ENCODE measurements at places on chromosomes 3 and 15. TPM values are rescaled to one million over a fixed set of nuclear protein-coding genes. Genes with fewer than 3 reads are reported as not detected.

The CILP gene
- total RNA-seq = not detected

DNA sequence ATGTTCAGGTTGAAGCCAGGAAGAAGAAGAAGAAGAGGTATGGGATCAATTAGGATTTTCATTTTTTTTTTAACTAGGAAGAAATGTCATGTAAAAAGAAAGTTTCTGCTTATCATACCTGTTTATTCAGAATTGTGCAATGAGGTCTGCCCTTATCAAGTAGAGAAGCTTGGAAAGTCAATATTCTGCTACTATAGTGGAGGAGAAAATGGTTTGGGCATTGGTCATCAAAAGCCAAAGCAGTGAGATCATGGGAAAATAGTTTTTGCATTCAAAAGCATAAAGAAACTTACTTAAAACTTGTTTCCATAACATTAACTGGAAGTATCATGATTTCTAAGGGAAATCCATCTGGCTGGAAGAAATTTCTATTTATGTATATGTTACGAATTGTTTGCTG, 1239.2 kb downstream of the NSUN3 start:
- DNase-seq = no peak

DNA sequence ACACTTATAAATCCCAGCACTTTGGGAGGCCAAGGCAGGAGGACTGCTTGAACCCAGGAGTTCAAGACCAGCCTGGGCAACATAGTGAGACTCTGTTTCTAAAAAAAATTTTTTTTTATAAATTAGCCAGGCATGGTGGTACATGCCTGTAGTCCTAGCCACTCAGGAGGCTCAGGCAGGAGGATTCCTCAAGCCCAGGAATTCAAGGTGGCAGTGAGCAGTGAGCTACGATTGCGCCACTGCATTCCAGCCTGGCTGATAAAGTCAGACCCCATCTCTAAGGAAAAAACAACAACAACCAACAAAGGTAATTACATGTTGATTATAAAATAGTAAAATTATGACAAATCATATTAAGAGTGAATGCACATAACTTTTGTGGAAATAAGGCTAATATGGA, 40.9 kb downstream of the MCCC1 start:
- no peak for DNase-seq

- DNase-seq = no peak
These were observed 139.6 kb downstream of the RBPMS2 start for GRCh38 chr15:64635499-64636495.

DNA sequence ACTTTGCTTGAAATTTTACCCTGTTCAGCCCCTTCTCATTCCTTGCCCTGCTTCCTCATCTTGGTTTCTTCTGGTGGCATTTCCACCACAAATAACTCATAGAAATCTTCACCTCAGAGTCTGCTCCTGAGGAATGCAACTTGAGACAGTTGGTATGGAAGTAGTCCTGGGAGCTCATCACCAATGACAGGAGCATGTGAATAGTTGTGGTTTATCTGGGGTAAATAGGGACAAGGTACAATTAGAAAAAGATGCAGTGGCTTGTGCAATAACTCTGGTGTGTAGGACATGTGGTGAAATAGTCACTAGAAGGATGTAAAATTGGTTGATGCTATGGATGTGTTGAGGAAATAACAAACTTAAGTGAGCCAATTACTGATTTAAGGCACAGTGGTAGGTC, 72.7 kb upstream of the CHRNA7 start:
- DNase-seq = no peak

- DNase-seq = no peak
These were observed 35.4 kb upstream of the GRM7 start for GRCh38 chr3:6825524-6825923.

DNA sequence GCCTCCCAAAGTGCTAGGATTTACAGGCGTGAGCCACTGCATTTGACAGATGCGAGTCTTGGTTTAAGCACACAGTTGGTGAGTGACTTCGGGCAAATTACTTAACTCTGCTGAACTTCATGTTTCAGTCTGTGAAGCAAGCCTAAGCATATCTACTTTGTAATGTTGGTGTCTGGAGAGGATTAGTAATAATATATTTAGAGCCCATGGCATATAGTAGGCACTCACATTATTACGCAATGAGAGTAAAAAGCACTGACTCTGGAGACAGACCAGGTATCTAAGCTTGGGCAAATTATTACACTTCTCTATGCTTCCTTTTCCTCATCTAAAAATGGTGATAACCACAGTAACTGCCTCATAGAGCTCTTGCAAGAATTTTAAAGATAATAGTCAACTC, 208.7 kb upstream of the P2RY1 start:
- DNase-seq = no peak
